ENCODE measurements at places on chromosomes 1 and 21. TPM values are rescaled to one million over a fixed set of nuclear protein-coding genes. Genes with fewer than 3 reads are reported as not detected.

Gene ANKRD45
- total RNA-seq = 0.52 TPM

Gene RCSD1
- 0.39 TPM for total RNA-seq

Gene TSPAN1
- total RNA-seq = 2.0 TPM

Gene LORICRIN
- total RNA-seq = not detected

Gene CCDC17
- total RNA-seq = 3.1 TPM

Gene HRNR
- not detected for total RNA-seq

Gene CDKN2C
- 18.0 TPM for total RNA-seq

Gene RASAL2
- 8.7 TPM for total RNA-seq

Gene AK5
- total RNA-seq = 14.7 TPM

Gene NLRP3
- 0.32 TPM for total RNA-seq

Gene DNALI1
- 8.0 TPM for total RNA-seq

Gene CLEC20A
- not detected for total RNA-seq

Gene STUM
- total RNA-seq = not detected

Gene TTLL7
- total RNA-seq = 5.6 TPM

Gene ELF3
- 1.9 TPM for total RNA-seq

Gene THEM5
- total RNA-seq = not detected

Gene RIPK4
- total RNA-seq = 1.0 TPM

Gene PODN
- 0.39 TPM for total RNA-seq

Gene LEPR
- total RNA-seq = 8.3 TPM

Gene CFH
- 121 TPM for total RNA-seq

Gene RNU1-1
- under 0.01 TPM for total RNA-seq

Gene OR2L2
- not detected for total RNA-seq

Gene SPRR2E
- total RNA-seq = not detected

Gene PTPRC
- total RNA-seq = not detected

Gene FAM72A
- total RNA-seq = 6.9 TPM

Gene SH2D1B
- not detected for total RNA-seq

Gene FCRL4
- not detected for total RNA-seq

Gene KRTAP12-2
- total RNA-seq = not detected

Gene SPRR4
- total RNA-seq = not detected

Gene OR2L5
- total RNA-seq = not detected

Gene S100A7A
- total RNA-seq = not detected

Gene VWA5B1
- total RNA-seq = not detected

Gene FAM151A
- total RNA-seq = not detected

Gene GUCA2B
- not detected for total RNA-seq

Gene PROX1
- 0.32 TPM for total RNA-seq

Gene TRIM63
- not detected for total RNA-seq

Gene SRGAP2B
- total RNA-seq = 19.6 TPM

Gene PRAMEF33
- total RNA-seq = not detected

Gene RXFP4
- not detected for total RNA-seq

Gene TRIM58
- 0.32 TPM for total RNA-seq

Gene ADAMTS4
- total RNA-seq = 11.0 TPM

Gene ANKRD35
- 8.8 TPM for total RNA-seq

Gene HUNK
- total RNA-seq = not detected

Gene KIRREL1
- total RNA-seq = 110 TPM

Gene SAMD13
- total RNA-seq = 3.8 TPM

Gene MXRA8
- 281 TPM for total RNA-seq

Measured in epithelial cell of alveolus of lung (primary cell).